Stimulated activated CD8-positive, alpha-beta memory T cell treated with anti-CD3 and anti-CD28 coated beads, Interleukin-7, amount 100 ng/mL, for 4 hours (primary cell): ENCODE measurements at places on chromosomes 11 and 22.

- no peak for DNase-seq
Observed at GRCh38 chr11:8593935-8594909, at the start of gene STK33. STK33 (minus strand) TSS chr11:8594228; CDS start chr11:8474905, 119,323 bp downstream.

DNA sequence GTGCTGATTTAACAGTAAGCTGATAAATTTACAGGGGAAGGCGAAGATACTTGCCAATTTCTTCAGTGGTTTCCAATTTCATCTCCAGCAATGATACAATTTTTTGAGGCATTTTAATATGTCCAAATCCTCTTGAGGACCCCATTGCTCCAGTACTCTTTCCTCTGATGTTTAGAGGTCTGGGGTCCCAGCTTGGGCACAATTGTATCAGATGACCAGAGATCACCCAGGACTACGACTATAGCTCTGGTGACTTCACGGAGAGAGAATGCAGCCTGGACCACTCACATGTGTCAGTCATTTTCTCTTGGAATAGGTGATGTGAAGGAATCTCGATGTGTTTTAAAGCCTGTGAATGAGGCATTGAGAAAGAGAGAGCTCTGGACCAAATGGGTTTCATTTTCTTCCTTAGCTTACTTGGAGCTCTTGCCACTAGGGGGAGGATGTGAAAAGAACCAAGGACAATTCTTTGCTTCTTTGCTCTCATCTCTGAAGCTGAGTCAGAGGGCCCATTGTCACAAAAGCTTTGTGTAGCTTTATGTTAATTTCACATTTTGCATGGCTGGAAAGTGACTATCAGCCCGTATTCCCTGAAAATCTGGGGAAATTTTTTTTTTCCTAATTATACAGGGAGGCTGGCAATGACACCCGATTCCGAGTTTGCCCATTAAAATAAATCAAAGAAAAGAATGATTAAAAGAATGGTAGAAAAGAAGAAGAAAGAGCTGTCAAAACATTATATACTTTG is 6.7 kb upstream of the CCDC90B start:
- no peak for DNase-seq

- DNase-seq = no peak
Observed at GRCh38 chr11:8937159-8937558, 4.4 kb upstream of the C11orf16 start.

- no peak for DNase-seq
Observed at GRCh38 chr11:46534711-46535110, 59.1 kb downstream of the AMBRA1 start.

GRCh38 chr22:39917197-39917643 is 16.3 kb downstream of the GRAP2 start:
- DNase-seq = no peak

DNA sequence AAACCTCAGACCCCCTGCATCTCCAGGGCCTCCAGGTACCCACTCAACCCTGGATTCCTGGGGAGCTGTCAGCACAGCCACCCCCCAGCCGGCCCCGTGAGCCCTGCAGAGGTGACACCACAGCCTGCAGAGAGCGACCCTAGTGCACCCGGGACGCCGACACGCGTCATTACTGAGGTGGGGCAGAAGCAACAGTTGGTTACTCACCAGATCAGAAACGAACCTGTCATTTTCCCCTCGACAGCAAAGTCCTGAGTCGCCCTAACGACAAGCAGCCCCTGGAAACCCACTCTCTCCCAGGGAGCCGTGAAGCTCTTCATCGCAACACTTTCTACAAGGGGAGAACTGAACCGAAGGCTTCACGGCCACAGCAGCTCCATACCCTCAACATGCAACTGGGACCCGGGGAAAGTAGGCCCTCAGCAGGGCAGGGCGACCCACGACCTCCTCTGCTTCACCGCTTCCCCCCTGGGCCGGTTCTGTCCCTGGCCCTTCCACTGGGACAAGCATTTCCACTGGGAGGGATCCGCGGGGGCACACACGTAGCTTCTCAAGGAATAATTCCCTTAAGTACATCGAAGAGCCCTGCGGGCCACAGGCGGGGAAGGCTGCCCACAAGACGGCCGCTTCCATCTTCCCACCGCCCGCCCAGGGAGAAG is 1.6 kb downstream of the BRD1 start:
- DNase-seq = peak; percentile 46

DNA sequence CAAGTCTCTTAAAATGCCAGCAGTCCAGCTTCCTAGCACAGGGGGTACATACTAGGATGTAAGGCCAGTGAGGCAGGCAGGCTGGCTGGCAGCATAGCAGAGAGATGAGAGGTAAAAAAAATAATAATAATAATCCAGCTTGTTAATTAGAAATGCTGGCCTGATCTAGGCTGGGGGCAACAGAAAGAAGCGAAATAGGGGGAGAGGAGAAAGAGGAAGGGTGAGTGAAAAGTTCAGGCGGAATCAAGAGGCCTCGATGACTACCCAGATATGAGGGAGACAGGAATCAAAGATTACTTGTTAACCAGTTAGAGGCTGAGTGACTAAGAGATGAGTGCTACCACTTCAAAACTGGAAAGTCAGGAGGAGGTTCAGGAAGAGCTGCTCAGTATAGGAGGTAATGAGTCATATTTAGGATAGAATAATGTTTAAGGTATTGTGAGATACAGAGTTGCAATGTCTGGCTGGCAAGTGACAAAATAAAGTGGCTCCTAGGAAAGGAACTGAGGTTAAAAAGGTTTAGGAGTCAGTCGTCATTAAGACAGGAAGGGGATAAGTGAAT is 2.8 kb downstream of the ALKBH8 start:
- no peak for DNase-seq

DNA sequence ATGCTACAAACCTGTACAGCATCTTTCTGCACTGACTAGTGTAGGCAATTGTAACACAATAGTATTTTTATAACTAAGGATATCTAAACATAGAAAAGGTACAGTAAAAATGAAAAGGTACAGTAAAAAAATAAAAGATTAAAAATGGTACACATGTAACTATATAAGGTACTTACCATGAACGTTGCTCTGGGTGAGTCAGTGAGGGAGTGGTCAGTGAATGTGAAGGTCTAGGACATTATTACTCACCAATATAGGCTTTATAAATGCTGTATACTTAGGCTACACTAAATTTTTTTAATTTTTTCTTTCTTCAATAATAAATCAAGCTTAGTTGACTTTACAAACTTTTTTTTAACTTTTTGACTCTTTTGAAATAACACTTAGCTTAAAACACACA is 59.9 kb downstream of the EIF3M start:
- DNase-seq = no peak

- no peak for DNase-seq
Observed at GRCh38 chr11:61140416-61140815, 20.8 kb downstream of the VPS37C start.

- no peak for DNase-seq
Observed at GRCh38 chr11:124891373-124891861, 6.2 kb downstream of the ROBO4 start.

- DNase-seq = no peak
Observed at GRCh38 chr22:29825578-29825977, 12.5 kb downstream of the ASCC2 start.
